ENCODE measurements at places on chromosomes 11 and 22.

GRCh38 chr22:26852176-26852575 lies 194.8 kb downstream of the MIAT start:
- DNase-seq: no peak

GRCh38 chr22:31097941-31098631 lies 9.3 kb downstream of the SELENOM start:
- DNase-seq: no peak

GRCh38 chr22:50599816-50600455 lies 657 bp upstream of the MAPK8IP2 start:
- peak; percentile 29 for DNase-seq

GRCh38 chr22:36797374-36797773 lies 19.5 kb downstream of the PVALB start:
- no peak for DNase-seq

GRCh38 chr11:71947498-71947897 lies 18.7 kb downstream of the RNF121 start:
- no peak for DNase-seq

GRCh38 chr11:131463162-131463561 lies 92.7 kb downstream of the NTM start:
- DNase-seq: no peak

DNA sequence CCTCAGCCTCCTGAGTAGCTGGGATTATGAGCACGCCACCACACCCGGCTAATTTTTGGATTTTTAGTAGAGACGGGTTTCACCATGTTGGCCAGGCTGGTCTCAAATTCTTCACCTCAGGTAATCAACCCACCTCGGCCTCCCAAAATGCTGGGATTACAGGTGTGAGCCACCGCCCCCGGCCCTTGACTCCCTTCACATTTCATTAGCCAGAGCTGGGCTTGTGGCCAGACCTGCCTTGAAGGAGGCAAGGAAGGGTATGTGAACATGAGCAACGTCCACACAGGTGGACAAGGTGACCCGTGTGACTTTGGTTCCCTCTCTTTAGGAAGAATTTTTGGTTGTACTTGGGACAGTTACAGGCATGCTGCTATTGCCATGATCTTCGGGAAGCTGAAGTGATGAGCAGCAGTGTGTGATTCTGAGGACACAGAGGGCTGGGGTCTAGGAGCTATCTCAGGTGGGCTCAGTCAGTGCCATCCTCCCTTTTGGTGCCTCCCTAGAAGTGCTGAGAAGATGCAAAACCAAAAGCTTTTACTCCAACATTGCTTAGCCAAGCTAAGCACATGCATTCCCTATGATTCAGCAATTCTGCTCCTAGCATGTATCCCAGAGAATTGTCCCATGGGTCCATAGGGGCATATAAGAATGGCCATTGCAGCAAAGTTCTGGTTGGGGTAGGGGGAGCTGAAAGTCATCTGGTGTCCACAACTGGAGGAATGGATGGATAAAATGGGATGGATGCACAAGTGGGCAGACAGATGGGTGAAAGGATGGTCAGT lies 6.1 kb downstream of the AP5B1 start:
- no peak for DNase-seq

DNA sequence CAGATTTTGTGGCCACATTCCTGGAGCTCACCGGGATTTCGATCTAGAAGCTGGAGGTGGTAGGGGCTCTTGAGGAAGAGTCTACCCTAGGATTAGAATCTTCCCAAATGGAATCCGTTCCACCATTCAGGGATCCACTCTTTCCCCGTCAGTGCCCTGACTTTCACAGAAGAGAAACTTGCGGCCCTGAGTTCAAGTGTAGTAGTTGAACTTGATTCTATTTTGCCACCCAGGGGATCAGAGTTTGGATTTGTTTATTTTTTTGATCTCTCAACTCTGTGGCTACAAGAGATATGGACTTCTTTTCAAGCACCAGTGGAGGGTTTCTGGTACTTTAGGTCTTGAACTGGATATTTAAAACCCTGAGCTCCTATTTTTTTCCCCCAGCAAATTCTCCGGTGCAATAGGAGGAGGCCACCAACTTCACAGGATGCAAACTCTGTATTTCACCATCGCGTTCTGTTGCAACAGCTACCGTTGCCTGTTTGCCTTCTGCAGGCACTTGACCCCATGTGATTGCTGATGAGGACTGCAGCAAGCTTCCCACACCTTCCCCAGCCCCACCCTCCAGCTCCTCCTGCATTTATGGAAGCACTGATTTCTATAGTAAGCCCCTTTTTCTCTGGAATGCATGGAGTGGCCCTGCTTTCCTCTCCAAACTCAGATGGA lies 14.8 kb upstream of the MRGPRF start:
- peak; percentile 87 for DNase-seq

DNA sequence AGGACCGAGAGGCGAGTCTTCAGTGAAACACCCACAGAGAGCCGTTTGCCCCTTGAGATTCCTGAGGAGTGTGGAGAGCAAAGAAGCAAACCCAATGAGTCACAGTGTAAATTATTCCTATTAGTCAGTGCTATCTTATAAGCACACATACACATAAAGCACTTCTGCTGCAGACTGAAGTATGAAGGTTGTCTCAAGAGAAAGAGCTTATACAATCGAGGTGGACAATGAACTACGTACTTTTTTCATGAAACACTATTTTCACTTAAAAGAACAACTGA lies 37.3 kb downstream of the GALNT18 start:
- no peak for DNase-seq

DNA sequence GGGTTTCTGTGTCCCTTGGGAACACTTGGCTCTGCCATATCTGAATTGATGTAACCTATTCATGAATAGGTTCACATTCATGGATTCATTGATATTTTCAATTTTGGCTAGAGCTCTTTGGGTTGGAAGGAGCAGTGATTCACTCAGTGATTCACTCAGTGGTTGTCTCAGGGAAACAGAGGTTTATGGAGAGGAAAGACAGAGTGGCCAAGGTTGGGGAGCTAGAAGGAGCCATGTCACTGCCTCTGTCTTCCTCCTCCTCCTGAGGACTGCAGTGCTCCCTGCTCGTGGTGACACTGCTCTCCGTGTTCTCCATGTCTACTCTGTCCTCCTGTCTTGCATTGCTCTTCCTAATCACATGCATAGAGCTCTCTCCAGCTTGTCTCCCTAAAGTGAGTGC lies 17.4 kb downstream of the CEP164 start:
- no peak for DNase-seq

DNA sequence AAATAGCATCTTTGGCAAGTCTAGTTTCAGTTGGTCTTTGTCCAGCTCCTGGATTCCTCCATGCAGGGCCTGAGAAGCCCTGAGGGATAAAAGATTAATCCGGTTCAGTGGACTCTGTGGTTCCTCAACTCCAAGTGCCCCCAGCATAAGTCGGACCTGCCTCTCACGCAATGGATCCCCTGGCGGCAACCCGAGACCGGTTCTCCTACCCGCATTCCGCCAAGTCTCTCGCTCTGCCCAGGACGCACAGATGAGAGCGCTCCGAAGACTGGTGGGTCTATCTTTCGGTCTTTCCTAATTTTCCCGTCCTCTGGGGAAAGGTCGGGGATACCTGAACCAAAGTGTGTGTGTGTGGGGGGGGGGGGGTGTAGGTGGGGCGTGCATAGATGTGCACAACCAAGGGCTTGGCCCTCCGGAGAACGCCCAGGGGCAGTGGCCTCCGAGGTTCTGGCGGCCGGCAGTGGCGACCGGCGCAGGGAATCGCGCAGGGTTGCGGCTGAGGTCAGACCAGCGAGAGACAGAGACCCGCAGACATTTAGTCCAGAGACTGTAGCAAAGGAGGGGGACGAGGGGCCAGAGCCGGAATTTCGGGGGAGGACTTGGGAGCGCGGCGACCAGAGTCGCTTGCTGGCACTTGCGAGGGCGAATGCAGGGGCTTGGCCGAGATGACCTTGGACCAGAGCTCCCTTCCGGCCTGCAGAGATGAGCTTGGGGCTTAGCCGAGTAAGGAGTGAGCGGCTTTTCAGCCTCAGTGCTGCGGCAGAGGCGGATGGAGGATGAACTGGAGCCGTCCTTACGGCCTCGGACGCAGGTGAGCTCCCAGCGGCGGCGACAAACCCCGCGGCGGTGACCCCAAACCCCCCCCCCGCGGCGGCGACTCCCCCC lies 712 bp upstream of the SLC2A11 start:
- DNase-seq: peak; percentile 35

- DNase-seq: no peak
Observed at GRCh38 chr22:43550672-43551071, 138.9 kb downstream of the MPPED1 start.

DNA sequence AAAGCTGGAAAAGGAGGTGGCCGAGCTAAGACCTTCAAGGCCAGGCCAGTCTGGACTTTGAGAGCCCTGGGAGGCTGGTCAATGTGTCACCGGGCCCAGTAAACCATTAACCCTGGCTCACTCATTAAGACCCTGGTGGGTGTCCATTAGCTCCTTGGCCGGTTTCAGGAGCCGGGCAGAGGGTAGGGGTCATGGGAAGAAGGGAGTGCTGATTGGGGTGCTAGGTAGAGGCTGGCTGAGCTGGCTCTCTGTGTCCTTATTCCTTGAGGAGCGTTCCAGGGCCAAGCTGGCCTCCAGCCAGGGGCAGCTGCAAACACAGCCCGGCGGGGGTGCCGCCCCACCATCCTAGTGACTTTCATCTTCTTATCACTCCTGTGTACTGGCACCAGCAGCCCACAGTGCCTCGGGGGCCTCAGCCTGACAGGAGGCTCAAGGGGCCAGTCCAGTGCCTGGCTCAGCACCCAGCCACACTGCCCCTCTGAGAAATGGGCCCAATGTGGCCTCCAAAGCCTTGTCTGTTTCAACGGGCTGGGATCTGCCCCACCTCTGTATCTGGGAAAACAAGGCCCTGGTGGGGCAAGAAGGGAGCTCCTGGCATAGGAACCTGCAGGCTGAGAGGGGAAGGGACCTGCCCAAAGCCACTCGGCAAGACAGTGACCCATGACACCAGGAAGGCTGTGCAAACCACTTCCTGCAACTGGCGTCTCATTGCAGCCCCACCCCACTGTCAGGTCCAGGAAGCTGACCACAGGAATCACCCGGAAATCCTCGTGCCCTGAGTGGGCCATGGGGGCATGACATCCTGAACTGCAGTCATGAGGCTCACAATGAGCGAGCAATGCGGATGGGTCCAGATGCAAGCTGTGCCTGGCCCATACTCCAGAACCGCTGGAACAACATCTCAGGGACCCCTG lies 15.1 kb upstream of the RGL4 start:
- peak; percentile 33 for DNase-seq

- no peak for DNase-seq
Observed at GRCh38 chr11:2725368-2726300, 25.8 kb upstream of the KCNQ1OT1 start.

- DNase-seq: no peak
Observed at GRCh38 chr22:49963647-49964026, 3.1 kb downstream of the PIM3 start.

- no peak for DNase-seq
Observed at GRCh38 chr11:4466131-4466870, 16.1 kb upstream of the OR52K1 start.

DNA sequence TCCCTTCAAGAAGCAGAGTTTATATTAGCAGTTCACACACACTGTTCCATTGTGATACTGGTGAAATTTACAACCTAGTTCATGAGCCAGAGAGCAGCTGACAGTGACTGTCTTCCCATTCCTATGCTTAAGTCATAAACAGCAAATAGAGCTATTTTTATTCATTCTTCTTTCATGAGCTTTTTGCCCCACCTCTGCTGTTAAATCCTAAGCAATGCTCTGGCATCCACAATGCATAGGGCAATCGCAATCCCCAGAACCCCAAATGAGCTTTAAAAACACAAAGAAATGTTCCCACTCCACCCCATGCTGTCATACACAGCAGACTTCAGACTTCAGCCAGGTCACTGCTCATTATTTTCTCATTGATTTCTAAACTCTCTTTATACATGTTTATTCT lies 307.5 kb downstream of the ETS1 start:
- DNase-seq: no peak

GRCh38 chr11:22666325-22666687 lies at the start of gene GAS2:
TSS of gene GAS2 (plus strand) at chr11:22666611. CDS start at chr11:22674870, 8,259 bp downstream.
- no peak for DNase-seq

- DNase-seq: no peak
Observed at GRCh38 chr22:25120093-25120561, 79.5 kb upstream of the CRYBB3 start.

DNA sequence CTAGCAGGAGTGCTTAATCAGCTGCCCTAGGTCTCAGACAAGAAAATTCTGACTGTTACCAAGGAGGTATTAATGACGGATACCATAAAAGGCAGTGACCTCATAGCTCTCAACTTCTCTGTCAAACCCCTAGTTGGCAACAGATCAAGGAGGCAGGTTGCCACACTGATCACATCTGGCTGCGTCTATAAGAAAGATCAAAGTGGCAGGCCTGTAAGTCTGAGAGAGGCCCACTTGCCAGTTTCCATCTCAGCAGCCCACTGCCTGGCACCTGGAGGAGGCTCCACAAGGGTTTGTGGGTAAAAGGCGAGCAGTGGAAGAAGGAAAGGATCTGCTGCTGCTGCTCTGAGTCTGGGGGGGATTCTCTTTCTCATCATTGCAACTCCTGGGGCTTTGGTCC lies 239.6 kb upstream of the MPPED2 start:
- DNase-seq: no peak

DNA sequence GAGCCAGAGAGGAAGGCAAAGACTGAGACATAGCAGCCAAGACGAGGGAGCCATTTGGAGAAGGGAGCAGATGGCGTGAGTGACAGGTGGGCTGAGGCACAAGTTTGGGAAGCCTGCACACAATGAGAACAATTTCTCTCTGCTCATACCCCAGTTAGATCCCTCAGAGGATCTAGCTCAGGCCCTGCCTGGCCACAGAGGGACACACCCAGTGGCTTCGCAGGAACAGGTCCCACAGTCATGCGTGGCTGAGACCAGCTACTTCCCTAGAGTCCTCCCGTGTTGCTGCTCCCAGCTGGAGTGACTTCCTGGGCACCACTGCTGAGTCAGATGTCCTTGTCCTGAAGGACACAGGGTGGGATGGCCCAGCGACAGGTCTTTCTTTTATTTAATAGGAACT lies 33.4 kb upstream of the LYVE1 start:
- DNase-seq: no peak

GRCh38 chr11:103257360-103257759 lies 148.1 kb downstream of the DYNC2H1 start:
- DNase-seq: no peak

DNA sequence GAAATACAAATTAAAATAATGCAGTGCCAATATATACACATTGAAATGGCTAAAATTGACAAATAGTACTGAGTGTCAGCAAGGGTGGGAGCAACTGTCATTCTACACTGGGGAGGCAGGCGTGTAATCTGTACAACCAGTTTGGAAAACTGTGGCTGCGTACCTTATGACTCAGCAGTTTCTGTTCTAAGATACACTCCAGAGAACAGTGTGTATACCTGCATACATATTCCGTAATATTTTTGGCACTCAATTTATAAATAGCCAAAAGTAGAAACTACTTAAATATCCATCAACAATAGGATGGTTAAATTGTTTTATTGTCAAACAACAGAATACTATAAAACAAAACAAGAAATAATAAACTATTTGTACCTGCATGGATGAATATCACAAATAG lies 57.6 kb downstream of the RNF169 start:
- DNase-seq: no peak

GRCh38 chr11:3056296-3057068 lies 741 bp downstream of the CARS1 start:
- peak; percentile 18 for DNase-seq
